Activated CD8-positive, alpha-beta memory T cell treated with anti-CD3 and anti-CD28 coated beads, Interleukin-2, amount 10 ng/mL, durations not matched to agents 7 days and 5 days (primary cell): ENCODE measurements at places on chromosomes 13 and 19. TPM values are rescaled to one million over a fixed set of nuclear protein-coding genes. Genes with fewer than 3 reads are reported as not detected.

Gene EMP3
- total RNA-seq: 291 TPM

Gene SIGLEC10
- 1.4 TPM for total RNA-seq

Gene CASP14
- not detected for total RNA-seq

Gene IGFL3
- not detected for total RNA-seq

Gene FCER2
- 0.23 TPM for total RNA-seq

Gene ZNF837
- total RNA-seq: 0.98 TPM

DNA sequence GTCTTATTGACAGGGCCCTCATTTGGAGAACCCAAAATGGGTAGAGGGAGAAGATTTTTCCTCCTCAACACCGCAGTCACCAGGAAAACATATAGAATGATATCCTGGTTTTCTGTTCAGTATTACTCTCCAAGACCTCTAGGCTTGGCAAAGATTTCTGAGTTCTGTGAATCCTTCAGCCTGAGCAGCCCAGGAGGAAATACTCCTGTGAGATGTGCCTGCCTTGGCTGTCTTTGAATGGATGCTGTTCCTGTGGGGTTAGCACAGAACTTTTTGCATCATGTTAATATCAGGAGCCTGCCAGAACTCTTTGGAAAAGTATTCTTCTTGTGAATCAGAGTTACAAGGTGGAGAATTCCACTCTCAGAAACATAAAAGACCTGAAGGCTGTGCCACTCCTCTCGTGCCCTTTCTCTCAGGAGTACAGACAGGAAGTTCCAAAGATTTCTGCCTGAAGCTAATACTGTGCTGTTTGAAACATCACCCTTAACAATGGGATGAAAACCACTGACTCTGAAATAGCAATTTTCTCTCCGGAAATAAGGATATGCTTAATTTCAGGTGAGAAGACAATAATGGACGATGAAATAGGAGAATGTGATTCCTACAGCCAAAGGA lies 520.1 kb upstream of the NBEA start:
- no peaks in the 10 kb centered on the region for H3K36me3 ChIP-seq
- no peak overlapping the region for H3K27ac ChIP-seq
- no peak for DNase-seq
- no peaks in the 10 kb centered on the region for H3K27me3 ChIP-seq
- no peaks in the 10 kb centered on the region for H3K4me1 ChIP-seq

- H3K27ac ChIP-seq: no peak overlapping the region
- no peak for DNase-seq
- H3K4me1 ChIP-seq: no peaks in the 10 kb centered on the region
- peaks cover 53% of the 10 kb centered on the region for H3K27me3 ChIP-seq
Observed at GRCh38 chr13:113135281-113135760, 12.7 kb downstream of the F10 start.

DNA sequence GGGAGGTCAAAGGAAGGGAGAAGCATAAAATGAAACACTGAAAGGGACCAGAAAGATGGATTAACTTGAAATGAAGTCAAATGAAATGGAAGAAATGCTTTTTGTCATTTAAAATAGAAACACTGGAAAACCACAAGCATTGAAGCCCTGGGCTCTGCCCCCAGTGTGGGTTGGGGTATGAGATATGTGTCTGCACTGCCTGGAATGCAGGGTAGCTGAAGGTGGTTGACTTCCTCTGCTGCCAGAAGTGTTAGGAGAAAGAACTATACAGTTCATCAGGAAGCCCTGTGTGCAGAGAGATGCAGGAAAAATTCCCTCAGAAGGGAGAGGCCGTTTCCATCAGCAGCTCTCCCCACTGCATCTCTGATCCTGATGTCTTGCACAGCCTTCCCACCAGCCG lies 69.2 kb downstream of the DHRS12 start:
- no peak overlapping the region for H3K4me3 ChIP-seq
- peaks cover 20% of the 10 kb centered on the region for H3K4me1 ChIP-seq
- no peak for DNase-seq
- H3K27me3 ChIP-seq: no peaks in the 10 kb centered on the region
- no peak overlapping the region for H3K27ac ChIP-seq
- peaks cover 11% of the 10 kb centered on the region for H3K36me3 ChIP-seq

DNA sequence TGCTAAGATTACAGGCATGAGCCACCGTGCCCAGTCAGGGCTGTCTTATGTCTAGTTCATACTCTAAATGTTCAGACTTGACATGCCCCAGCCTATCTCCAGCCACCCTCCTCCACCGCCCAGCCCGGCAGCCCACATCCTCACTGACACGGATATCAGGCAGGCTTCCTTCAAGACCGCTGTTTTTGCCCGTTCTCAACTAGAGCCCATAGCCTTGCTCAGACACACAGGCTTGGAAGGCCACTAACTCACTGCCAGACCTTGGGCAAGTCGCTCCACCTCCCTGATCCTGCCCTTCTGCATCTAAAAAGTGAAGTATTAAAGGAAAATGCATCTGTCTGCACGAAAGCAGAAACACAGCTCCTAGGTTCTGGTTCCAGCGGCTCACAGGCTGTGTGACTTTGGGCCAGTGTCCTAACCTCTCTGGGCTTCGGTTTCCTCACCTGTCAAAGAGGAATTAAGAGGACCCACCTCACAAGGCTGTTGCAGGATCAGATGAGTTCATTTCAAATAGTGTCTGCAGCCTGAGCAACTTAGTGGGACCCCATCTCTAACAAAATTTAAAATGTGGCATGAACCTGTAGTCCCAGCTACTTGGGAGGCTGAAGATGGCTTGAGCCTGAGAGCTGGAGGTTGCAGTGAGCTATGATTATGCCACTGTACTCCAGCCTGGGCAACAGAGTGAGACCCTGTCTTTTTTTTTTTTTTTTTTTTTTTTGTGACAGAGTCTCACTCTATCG lies 14.5 kb upstream of the CERS4 start:
- H3K27ac ChIP-seq: peak overlapping the region; percentile 98
- H3K4me3 ChIP-seq: peak overlapping the region; percentile 72
- no peaks in the 10 kb centered on the region for H3K27me3 ChIP-seq
- peak; percentile 90 for DNase-seq

DNA sequence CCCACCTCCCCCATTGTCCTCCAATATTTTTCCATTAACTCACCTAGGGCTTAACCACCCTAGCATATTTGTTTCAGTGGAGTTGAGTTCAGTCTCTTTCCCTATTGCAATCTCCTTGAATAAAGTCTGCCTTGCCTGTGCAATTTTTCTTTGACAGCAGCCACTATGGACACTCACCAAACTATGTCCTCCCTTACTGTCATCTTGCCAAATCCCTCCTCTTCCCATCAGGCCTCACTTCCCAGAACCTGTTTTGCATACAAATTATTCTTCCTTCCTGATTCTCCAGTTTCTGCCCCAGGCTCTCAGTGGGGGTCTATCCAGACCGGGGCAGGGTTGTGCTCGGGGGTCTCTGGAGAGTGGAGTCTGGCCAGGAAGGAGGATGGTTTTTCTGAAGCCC lies 2.2 kb upstream of the LYPD5 start:
- no peak for DNase-seq

DNA sequence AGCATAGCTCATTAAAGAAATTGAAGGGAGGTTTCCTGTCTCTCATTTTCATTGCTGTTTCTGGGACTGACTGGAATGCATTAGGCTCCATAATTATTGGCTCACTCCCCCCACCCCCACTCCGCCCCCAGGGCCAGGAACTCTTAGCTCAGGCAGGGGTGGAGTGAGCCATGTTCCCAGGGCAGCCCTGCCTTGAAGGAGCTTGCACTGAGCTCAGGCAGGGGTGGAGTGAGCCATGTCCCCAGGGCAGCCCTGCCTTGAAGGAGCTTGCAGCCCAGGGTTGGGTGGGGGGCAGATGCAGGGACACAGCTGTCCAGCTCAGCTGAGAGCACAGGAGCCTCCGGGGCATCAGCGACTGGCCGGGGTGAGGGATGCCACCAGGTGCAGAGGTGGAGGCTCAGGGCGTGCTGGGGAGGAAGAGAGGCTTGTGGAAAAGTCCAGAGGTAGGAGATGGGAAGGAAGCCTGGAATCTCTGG lies 39.1 kb upstream of the TFDP1 start:
- no peak for DNase-seq
- H3K36me3 ChIP-seq: peaks cover 13% of the 10 kb centered on the region
- no peaks in the 10 kb centered on the region for H3K4me1 ChIP-seq
- H3K27ac ChIP-seq: no peak overlapping the region
- no peaks in the 10 kb centered on the region for H3K27me3 ChIP-seq

DNA sequence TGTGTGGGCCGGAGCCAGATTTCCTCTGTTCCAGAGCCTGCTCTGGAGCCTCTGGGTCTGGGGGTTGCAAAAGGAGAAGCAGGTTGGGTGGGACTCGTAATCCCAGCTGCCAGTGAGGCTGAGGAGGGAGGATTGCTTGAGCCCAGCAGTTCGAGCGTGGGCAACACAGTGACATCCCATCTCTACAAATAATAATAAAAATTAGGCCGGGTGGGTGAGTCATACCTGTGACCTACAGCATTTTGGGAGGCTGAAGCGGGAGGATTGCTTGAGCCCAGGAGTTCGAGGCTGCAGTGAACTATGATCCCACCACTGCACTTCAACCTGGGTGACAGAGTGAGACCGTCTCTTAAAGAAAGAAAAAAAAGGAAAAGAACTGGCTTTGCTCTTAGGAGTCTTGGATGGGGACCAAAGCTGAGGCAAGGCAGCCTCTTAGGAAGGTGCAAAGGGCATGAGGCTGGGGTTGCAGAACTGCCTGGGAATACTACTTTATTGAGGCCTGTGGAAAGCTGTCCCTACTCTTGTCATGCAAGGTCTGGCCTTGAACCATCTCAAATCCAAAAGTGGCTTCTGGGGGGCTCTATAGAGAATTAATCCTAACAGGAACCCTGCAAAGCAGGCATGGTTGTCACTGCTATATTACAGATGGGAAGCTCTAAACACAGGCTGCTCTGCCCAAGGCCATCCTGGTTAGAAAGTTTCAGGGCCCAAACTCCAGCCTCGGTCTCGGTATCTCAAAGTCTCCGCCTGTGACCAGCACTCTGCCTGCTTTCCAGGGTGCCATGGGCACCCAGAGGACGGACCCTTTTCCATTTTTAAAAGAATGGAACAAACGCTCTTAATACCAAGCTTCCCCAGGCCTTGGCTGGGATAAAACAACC lies 880 bp upstream of the C19orf12 start:
- H3K4me1 ChIP-seq: peaks cover 46% of the 10 kb centered on the region
- H3K36me3 ChIP-seq: peaks cover 20% of the 10 kb centered on the region
- peak overlapping the region; percentile 96 for H3K4me3 ChIP-seq
- no peak for DNase-seq
- peak overlapping the region; percentile 98 for H3K27ac ChIP-seq

DNA sequence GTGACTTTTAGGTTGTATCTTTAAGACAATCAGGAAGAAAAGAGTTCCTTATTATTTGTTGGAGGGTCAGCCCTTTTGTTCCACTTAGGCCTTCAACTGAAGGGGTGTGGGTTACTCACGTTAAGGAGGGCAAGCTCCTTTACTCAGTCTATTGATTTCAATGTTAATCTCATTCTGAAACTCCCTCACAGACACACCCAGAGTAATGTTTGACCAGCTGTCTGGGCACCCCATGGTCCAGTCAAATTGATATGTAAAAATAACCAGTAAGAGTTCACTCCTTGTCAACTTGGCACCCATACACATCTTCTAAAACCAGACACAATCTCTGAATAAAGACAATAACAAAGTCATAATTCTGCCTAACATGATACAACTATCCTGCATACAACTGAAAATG lies 292.9 kb downstream of the KLF5 start:
- no peak for DNase-seq
- peaks cover 15% of the 10 kb centered on the region for H3K27me3 ChIP-seq
- no peaks in the 10 kb centered on the region for H3K4me1 ChIP-seq
- H3K27ac ChIP-seq: no peak overlapping the region

DNA sequence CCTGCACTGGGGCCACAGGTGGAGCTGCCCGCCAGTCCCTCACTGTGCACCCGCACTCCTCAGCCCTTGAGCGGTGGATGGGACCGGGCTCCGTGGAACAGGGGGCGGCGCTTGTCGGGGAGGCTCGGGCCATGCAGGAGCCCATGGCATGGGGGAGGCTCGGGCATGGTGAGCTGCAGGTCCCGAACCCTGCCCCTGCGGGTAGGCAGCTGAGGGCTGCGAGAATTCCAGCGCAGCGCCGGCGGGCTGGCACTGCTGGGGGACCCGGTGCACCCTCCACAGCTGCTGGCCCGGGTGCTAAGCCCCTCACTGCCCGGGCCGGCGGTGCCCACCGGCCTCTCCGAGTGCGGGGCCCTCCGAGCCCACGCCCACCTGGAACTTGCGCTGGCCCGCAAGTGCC lies 877.5 kb upstream of the PCDH9 start:
- no peak overlapping the region for H3K27ac ChIP-seq
- no peak overlapping the region for H3K4me3 ChIP-seq
- H3K36me3 ChIP-seq: no peaks in the 10 kb centered on the region

GRCh38 chr13:71632721-71633120 lies 234.3 kb downstream of the DACH1 start:
- H3K36me3 ChIP-seq: no peaks in the 10 kb centered on the region
- H3K4me3 ChIP-seq: no peak overlapping the region
- H3K4me1 ChIP-seq: no peaks in the 10 kb centered on the region
- no peaks in the 10 kb centered on the region for H3K27me3 ChIP-seq

DNA sequence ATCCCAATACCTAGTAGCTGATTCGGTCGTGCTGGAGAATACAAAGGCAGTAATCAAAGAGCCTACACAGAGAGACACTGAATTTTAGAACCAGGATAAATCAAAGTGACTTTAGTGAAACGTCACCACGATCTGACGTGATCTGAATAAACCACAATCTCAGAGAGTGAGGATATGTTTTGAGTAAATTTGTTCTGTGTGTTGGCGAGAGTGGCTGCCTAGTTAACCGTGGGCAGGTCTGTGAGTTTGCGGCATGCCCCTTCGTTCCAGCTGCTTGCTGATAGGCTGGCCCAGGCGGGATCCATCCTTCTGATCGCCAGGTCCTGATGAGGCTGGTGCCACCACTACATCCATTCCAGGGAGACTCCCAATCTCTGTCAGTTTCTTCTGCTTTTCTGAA lies 40.4 kb downstream of the LRCH1 start:
- H3K4me1 ChIP-seq: peaks cover 61% of the 10 kb centered on the region
- peak overlapping the region; percentile 18 for H3K4me3 ChIP-seq
- peaks cover 1% of the 10 kb centered on the region for H3K36me3 ChIP-seq
- H3K27ac ChIP-seq: no peak overlapping the region
- no peaks in the 10 kb centered on the region for H3K27me3 ChIP-seq
- peak; percentile 73 for DNase-seq

GRCh38 chr19:48367855-48368254 lies 3.7 kb downstream of the SYNGR4 start:
- no peak overlapping the region for H3K27ac ChIP-seq
- no peak for DNase-seq
- no peak overlapping the region for H3K4me3 ChIP-seq
- no peaks in the 10 kb centered on the region for H3K27me3 ChIP-seq
- peaks cover 10% of the 10 kb centered on the region for H3K4me1 ChIP-seq
